ENCODE measurements at places on chromosomes 3 and 15.

DNA sequence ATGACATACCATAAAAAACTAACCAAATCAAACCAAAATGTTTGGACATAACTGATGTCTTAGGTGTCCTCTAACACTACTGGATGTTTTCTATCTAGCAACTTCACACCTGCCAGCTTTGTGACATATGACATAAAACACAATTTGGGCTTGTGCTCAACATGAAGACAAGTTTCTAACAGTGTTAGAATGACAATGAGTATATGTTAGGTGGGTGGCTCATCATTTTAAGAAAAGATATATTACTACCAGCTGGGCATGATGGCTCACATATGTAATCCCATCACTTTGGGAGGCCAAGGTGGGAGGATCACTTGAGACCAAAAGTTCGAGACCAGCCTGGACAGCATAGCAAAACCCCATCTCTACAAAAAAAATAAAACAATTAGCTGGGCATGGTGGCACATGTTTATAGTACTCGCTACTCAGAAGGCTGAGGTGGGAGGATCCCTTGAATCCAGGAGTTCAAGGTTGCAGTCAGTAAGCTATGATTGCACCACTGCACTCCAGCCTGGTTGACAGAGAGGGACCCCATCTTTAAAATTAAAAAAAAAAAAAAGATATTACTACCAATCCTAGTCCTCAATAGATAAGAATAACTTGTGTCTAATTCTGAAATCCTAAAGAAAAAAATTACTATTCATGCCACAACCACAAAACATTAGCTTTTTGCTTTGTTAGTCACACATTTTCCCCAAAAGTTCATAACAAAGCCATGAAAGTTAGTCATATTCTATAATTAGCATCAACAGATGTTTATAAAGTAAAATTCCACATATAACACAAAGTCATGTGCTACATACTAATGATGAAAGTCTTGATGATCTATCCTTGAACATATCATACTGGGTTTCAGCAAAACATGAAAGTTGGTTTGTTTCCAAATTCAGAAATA is 59.9 kb downstream of the LRRFIP2 start:
- no peak for DNase-seq

DNA sequence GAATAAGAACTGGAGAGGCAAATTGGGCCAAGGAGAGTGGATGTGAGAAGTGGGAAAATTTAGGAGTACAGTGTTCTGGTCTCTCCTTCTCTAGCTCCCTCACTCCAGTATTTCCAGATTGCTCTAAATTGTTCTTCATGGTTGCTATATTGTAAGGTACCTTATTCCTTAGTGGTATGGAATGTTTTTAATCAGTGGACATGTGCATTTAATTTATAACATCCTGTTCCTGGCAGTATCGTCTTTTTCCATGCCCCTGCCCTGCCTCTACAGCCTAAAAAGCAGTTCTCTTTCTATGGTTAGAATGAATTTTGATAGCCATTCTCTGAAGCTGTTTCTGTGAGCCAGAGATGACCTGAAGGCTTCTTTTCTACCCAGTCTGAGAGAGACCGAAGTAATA is 180.5 kb downstream of the TCF12 start:
- no peak for DNase-seq

DNA sequence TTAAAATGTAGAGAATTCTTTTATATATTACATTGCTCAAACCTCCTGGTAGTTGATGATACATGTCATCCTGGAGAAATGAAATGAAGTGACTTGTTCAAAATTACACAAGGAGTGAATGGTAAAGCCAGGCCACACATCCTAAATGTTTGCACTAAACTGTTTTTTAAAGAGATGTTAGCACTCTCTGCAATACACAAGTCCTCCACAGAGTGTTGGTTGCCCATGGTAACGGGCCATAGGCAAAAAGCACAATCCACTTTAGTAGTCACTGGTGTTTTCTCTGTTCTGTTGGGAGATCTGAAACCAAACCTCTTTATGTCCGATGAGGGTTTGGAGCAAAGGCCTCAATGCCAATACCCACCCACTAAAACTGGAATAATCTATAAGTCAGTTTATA is 907.4 kb downstream of the NTRK3 start:
- DNase-seq: no peak

- peak; percentile 86 for DNase-seq
These were observed 3.2 kb downstream of the ZDHHC19 start for GRCh38 chr3:196207833-196208607.

DNA sequence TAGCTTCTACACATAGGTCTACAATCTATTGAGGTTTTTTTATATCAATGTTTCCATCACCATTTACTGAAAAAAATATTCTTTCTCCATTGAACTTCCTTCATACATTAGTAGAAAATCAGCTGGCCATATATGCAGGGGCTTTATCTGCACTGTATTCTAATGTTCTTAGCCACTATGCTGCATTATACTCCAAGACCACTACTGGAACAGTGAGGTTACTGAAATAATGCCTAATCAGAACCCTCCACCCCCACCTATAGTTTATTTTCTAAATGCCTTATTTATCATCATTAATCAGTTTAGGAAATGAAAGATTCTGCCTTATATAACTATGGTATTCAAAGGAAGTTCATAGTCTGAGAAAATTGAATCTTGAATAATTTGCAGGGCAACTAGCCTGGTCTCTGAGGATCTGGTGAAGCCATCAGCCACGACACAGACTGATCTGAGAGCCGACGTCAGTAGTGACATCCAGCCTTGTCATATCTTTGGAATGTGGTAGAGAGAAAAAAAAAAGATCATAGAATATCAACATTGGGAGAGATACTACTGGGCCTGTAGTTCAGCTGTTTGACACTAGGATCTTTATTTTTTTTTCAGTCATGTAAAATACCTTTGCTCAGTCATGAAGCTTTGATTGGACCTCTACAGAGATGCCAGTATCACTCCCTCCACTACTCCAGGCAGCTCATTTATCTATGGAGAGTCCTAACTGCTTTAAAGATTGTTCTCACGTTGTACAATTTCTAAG is 66.6 kb downstream of the P3H2 start:
- DNase-seq: no peak

DNA sequence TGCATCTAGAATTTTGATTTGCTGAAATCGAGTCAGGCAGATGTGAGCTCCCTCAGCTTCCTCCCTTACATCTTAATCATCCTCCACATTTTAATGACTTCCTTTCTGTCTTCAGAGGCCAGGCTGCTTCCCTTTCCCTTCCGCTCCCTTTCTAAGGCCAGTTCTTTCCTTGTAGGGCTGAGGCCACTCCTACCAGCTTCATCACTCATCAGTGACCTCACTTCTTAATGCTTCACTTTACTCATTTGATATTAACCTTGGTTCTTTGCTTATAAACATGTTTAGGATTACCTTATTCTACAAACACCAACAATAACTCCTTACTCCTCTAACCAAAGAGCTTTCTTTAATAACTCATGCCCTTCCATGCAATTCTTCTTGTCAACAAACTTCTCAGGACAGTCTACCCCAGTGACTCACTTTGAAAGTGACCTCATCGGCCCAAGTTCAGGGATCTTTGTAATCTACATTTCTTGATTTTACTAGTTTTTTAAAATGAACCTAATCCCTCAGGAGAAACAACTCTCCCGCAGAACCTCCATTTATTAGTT is 23.9 kb downstream of the ILDR1 start:
- peak; percentile 16 for DNase-seq

DNA sequence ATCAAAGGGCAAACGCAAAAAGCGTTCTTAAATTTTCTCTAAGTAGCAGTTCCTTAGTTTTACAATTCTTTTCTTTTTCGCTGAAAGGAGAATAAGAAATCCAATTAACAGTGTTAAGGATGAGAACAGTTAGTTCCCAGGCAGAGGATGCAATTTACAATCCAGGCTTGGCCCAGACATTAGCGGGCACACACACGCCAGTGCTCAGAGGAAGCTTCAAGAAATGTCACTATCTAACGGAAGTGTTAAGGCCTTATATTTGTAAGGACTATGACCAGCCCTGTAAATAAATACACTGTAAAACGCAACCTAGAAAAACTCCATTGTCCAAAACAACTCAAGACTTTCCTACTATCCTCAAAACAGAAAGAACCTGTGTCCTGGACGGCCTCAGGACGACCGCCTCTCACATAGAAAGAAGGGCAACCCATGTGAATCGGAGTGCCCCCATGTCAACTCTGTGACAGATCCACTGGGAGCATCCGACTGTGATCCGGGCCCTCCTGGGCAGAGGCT is 1.3 kb downstream of the ACAP2 start:
- DNase-seq: no peak

DNA sequence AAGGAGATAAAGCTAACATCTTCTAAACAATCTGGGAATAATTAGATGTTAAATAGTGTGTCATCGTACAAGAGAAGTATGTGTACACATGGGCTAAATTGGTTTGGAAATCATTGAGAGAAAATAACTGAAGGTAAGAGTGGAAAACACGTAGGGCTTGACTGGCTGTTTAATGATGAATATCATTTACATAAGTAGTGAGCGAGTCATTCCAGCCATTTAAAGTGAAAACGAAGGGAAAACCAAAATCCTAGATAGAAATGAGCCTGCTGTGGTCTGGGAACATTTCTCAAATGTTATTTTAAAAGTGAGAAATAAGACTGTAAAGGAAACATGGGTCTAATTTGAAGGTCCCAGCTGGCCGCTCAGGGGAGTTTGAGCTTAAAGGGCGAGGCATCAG is 41.9 kb upstream of the KCNMB2 start:
- DNase-seq: no peak

GRCh38 chr3:122353215-122353614 is 28.2 kb downstream of the CSTA start:
- no peak for DNase-seq

DNA sequence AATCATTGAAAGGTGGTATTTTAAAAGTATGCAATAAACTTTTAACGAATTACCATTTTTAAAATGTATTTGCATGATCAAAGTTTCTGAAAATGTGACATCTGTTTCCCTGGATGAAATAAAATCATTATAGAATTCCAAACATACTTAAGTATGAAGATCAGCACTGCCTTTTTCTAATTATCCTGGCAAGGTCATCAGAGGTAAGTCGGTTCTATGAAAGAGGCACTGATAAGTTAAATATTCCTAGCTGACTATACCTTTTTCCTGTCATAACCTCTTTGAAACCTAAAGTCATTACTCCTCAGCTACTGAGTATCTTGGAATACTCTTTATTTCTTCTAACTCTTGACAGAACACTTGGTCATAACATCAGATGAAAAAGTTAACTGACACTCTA is 406.1 kb upstream of the ALCAM start:
- no peak for DNase-seq

GRCh38 chr15:91118817-91119590 is 18.9 kb downstream of the SV2B start:
- no peak for DNase-seq

- no peak for DNase-seq
These were observed 57.2 kb downstream of the EPHB3 start for GRCh38 chr3:184618811-184619210.

GRCh38 chr15:71151081-71151480 is 35.8 kb downstream of the THSD4 start:
- no peak for DNase-seq

DNA sequence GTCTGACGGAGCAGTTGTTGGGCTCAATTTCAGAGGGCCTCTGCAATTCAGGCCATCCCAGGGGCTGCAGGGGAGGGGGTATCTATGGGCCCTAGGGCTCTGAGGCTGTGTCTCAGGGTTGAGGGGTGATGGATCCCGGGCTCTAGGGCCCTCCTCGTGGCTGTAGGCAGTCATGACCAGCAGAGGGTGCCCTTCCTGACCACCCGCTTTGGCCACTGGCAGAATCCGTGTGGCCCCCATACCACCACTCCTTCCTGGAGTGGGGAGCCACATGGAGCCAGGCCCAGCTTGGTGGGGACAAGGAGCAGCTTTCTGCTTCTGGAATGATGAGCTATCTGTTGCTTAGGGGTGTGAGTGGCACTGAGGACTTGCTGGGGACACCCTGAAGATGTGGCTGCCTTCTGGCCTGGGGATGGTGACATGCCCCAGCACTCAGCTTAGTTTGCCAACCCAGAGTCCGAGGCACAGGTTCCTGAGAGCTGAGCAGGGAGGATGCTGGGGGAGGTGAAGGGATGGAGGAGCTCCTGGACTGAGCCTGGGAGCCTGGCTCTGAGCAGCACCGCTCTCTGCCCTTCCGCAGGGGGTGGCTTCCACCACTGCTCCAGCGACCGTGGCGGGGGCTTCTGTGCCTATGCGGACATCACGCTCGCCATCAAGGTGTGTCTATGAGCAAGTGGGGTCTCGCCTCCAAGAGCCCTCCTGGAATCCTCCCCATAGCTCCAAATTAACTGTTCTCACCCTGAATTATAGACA is 20.2 kb downstream of the HDAC11 start:
- peak; percentile 29 for DNase-seq

DNA sequence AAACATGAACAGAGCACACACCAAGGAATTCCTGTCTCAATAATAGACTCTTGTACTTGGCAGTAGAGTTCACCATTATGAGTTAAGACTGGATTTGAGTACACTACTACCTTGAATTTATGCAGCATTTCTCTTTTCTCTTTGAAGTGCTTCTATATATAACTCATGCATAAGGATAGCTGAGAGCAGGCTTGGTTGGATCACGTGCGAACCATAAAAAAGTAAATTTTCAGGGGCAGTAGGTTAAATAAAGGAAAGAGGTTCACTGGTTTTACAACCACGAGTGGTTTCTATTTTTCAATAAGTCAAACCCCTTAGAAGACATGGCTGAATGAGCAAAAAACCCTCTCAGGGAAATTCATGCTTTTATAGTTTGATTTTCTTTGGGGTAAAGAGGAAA is 28.6 kb upstream of the PDZRN3 start:
- no peak for DNase-seq

DNA sequence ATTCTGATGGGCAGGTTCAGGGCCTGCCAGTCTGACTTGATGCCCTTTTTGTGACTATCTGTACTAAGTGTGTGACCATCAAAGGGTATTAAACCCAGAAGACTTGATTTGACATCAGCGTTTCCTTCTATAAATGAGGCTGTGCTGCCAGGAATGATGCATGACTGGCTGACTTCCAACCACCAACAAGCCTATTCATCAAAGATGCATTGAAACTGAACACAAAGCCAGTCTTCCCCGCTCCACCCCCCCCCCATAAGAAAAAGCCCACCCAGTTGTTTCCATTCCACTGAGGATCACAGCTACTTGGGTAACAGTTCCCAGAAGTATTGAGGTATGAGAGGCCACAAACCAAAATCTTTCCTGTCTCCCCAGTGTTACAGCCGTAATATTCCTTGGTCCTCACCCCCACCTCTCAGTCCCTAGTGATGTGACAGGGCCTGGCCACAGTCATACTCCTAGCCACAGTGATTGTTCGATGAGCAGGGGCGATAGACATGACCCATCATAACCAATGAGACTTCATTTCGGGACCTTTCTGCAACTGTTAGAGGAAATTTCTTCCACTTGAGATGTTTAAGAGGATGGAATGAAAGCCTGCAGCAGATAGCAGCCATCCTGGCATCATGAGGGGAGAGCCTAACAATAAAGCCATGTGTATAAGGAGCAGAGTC is 22.6 kb downstream of the SH3BP5 start:
- peak; percentile 72 for DNase-seq

DNA sequence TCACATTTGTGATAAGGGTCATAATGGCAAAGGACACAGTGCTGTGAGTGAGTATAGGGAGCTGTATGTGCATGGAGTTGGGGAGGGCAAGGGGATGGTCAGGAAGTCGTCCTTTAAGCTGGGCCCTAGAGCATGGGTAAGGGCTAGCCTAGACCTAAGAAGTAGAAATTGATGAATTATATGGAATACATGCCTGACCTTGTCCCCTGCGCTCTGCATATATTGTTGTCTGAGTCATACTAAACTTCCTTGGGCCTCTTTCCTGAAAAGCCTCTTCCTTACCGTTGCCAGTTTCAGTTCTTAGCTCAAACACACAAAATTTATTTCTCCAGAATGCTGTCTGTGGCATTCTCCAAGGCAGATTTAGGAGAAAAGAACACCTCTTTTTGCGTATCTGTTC is 4.6 kb downstream of the SNRK start:
- DNase-seq: no peak
